ENCODE measurements at places on chromosomes 16 and 17.

GRCh38 chr17:4811471-4811870 is 4.5 kb downstream of the PLD2 start:
- DNase-seq = no peak

DNA sequence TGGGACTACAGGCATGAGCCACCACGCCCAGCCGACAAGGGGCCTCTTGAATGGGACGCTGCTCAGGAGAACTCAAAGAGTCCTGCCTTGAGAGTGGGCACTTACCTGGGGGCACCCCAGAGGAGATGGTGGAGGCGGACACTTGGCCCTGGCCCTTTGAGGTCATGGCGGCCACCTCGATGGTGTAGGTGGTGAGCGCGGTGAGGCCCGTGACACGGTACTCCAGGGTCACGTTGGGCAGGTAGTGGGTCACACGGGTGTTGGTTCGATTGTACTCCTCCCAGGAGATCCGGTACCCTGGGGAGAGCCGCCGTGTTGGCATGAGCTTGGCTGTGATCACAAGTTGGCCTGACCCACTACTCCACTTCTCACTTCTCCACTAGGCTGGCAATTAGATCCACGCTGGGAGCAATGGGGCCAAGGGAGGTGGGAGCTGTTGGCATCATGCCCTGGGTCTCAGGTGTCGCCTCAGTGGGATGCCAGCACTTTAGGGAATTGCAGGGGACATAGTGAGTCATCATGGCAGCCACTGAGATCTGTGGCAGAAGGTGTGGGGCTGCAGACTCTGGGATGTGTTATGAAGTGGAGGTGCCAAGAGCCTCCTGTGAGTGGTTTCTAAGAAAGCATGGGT is 89.2 kb upstream of the CDC42EP4 start:
- no peak for DNase-seq

- DNase-seq = no peak
These were observed 37.2 kb downstream of the NKD1 start for GRCh38 chr16:50585331-50585776.

DNA sequence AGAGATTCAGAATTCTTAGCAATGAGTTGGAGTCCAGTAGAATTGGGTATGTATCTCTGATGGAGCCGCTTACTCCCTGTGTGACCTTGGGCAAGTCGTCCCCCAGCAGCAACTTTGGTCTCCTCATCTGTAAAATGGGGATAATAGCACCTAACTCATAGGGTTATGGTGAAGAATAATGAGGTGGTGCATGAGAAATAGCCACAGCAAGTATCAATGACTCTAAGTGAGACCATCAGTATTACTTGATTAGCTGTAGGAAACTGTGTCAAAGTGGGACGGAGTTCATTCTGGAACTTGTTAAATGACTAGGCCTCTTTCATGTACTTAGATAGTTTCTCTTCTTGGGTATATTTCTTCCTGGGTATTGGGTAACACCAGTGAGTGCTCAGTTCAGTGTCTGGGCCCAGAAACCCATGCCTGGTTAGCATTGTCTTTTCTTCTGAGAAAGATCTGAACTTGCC is 6.4 kb downstream of the PRKCB start:
- DNase-seq = no peak

DNA sequence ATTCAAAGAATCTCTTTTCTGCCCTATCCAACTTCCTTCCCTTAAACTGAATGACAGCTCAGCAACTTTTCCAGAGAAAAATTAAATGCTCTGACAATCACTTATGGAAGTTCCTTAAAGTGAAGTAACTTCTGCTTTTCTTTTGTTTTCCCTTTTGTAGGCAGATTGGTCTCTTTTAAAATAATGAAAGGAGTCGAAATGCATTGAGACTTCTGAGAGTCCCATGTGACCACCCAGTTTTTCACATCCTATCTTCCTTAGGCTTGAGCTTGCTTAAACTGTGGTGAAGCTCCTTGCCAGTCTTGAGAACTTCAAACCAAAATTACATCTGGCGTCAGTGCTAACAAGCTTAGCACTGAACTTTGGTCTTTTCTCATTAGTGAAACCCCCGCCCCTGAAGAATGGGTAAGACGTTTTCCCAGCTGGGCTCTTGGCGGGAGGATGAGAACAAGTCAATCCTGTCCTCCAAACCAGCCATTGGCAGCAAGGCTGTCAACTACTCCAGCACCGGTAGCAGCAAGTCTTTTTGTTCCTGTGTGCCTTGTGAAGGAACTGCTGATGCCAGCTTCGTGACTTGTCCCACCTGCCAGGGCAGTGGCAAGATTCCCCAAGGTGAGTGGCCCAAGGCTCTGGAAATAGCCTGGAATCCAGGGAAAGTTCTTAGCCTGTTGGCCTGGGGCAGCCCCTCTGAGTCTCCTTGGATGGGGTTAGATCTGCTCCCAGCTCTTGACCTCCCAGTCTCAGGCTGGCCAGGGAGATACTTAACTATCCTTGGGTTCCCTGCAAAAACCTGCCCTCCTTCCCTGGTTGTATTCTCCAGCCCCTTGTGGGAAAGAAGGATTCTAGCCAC is 1.2 kb downstream of the TMEM106A start:
- no peak for DNase-seq

DNA sequence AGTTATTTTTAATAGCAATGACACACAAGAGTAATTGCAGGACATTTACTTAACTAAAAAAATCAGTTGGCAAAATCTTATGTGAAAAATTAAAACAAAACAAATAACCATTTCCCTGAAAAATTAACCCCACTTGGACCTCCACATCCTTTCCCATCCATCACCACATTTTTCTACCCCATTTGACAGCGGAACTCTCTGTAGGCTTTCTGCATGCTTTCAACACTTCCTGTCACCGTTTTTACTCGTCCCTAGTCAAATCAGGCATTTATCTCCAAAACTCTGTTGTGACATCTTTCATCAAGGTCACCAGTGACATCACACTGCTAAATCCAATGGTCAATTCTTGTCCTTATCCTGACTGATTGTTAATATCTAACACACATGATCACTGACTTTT is 27.5 kb downstream of the KCNJ16 start:
- no peak for DNase-seq

DNA sequence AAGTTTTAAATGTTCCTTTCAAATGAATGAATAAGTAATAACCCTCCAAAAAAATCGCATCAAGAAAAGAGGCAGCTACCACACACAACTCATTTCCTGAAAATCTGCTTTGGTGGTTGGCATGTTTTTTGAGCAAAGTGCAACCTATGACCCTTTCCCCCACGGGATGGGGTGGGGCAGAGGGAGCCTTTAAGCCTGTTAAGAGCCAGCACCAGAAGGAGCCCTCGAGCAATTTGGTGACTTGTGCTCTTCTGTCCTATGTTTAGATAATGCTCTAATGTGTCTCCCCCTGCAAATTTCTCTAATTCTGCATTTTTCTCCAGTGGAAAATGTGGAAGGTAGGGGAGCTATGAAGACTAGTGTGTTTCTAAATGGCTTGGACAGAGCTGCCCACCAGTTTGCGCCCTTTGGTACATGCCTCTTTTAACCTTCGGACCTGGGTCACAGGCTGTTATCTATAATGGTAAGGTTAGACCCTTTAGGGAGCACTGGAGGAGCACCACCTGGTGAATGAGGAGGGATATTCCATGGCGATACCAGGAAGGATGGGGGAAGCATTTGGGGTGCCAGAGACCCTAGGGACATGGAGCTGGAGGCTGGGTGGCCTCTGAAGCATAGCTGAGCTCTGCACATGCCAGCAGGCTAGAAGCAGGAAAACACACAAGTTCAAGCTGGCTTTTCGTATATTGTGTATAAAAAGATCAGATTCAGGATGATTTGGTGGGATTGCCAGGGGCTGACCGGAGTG is 1.6 kb downstream of the PYCARD start:
- no peak for DNase-seq

DNA sequence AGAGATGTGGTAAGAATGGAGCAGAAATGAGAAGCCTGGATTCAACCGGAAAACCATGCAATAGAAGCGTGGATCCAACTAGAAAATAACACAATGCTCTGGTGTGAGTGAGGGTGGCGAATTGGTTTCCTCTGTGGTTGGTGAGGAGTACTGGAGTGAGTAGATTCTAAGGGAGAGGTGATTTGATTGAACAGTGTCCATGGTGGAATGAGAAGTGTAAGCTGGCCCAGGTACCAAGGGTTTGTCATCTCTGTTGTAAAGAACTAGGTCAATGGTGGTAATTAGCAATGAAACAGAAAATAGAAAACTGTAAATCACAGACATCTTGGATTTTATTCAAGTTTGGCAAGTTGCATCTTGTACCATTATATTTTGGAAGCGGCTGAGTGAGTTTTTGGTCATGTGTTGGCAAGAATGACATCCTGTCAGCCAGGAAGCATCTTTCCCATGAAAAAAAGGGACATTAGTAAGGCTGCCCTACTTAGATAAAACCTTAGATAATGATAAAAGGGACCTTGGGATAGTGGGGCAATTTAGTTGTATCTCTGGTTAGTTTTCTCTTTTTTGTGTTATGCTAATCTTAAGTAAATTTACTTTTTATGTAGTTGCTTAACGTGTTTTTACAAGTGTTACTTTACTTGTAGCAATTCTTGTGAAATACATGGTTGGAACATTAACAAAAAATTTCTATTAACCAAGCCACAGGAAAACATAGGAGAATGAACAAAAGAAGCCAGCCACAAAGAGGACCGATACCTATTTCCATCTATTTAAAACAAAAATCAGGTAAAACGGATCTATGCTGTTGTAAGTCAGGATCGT is 20.9 kb downstream of the HSD17B2 start:
- DNase-seq = no peak

- no peak for DNase-seq
These were observed 35.2 kb downstream of the HSBP1 start for GRCh38 chr16:83842756-83843507.

DNA sequence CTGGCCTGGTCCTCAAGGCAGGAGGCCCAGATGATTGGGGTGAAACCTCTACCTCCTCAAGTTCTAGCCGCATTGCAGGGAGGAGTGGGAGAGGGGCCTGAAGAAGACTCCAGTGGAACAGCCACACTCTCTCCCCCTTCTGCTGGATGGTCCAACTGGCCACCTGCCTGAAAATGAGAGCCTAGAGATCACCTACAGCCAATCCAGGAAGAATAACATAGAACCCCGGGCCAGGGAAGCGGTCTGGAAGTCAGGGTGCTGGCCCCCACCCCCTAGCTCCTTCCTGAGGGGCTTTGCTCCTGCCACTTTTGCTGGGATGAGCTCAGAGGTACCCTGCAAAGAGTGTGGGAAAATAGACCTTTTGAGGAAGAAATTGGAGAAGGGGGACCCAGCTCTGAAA is 1.8 kb downstream of the SLC6A2 start:
- no peak for DNase-seq

DNA sequence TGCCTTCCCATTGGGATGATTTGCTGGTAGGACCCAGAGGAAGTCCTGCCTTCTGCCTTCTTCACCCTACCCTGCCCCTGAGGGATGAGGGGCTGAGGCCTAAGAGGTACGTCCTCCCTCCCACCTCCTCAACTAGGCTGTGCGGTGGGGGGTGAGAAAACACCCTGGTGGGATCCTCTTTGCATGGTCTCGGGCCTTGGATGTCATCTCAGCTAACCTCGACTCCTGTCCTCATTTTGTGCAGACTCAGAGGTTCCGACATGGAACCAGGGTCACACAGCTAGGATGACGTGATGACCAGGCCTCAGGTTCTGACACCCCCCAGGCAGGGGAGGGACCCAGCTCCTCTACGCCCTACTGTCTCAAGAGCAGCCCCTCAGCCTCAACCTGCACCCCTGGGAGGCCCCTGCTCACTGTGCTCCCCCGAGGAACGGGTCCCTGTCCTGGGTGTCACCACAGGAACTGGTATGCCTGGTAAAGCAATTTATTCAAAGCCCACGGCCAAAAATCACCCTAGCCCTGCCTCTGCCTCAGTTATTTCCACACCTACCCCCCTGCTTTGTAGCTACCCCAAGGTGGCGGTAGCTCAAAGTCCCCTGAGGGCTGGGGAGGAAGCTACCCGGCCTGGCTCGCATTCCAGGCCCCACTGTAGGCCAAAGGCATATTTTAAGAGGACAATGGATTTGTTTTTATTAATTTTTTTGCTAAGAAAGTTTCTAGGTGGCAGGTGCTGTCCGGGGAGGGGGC is 17.5 kb downstream of the UNC13D start:
- DNase-seq = no peak

DNA sequence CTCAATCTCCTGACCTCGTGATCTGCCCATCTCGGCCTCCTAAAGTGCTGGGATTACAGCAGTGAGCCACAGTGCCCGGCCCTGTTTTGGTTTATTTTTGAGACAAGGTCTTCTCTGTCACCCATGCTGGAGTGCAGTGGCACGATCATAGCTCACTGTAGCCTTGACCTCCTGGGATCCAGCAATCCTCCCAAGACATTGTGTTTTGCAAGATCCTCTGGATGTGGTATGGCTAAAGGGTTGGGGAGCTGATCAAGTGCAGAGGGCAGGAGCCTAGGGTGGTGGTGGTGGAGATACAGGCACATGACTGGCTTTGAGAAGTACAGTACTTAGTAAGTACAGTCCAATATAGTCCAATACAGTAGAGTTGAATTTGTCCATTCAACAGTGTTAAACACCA is 16.6 kb upstream of the TNS4 start:
- DNase-seq = no peak

DNA sequence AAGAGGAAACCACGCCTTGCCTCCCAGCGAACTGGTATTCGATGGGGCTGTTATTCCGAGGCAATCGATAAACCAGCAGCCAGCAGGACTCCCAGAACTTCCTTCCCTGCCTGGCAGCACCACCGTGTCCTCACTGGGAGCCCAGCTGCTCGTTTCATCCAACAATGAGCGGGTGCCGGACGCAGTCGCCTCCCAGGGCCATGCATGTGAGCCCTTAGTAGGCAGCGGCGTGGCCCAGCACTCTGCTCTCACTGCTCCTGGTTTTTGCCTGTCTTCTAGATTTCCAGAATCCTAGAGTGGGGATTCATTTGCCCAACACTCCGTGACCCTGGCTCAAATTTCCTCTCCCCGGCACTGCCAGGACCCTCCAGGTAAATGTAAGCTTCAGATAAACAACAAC is 29.1 kb upstream of the RASD1 start:
- DNase-seq = no peak

GRCh38 chr17:43655693-43656255 is 5.9 kb downstream of the MEOX1 start:
- no peak for DNase-seq

GRCh38 chr16:65964752-65965151 is 401.7 kb upstream of the CDH5 start:
- DNase-seq = no peak

DNA sequence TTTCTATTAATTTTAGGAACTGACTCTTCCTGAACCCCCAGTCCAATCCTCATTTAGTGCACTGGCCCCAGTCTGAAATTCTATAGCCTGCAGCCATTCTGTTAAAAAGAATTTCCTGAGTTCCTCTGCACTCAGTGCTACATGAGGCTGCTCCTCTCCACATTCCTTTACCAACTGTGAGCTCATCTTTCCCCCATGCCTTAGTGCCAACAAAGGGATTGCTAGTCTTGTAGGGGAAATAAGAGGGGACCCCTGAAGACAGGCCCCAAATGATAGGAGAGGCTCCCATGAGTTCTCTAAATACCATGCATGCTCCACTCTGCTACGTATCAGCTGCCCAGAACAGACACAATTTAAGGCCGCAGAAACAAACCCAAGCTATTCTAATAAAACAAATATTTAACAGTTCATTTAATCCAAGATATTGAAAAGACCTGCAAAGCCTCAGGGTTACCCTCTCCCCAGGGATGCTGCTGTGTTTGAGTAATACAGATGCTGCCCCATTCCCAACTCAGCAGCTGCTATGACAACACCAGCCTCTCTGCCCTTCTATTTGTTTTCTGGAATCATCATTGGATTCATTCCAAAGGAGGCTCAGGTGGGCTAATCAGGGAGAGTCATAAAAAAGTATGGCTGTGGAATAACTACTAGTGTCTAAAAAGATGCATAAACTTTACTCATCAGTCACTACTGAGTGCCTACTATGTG is 228.5 kb downstream of the TOX3 start:
- DNase-seq = no peak
